ENCODE measurements at places on chromosomes 16 and 17. TPM values are rescaled to one million over a fixed set of nuclear protein-coding genes. Genes with fewer than 3 reads are reported as not detected.

DNA sequence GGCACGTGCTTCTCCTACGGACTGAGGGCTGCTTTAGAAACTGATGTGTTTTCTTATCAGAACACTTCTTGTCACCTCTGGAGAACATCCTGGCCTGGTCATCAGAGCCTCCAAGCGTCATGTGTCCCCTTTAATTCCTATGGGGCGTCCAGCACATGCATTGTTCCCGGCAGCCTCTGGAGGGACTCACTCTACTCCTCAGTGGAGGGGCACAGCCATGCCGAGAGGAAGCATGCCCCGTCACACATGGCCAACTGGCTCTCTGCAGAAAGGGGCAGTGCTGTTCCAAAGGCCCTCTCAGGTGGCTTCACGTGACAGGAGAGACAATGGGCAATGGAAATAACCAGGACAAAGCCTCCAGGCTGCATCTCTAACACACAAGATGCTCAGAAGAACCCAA is 31.8 kb downstream of the CDRT15L2 start:
- no peak for DNase-seq

DNA sequence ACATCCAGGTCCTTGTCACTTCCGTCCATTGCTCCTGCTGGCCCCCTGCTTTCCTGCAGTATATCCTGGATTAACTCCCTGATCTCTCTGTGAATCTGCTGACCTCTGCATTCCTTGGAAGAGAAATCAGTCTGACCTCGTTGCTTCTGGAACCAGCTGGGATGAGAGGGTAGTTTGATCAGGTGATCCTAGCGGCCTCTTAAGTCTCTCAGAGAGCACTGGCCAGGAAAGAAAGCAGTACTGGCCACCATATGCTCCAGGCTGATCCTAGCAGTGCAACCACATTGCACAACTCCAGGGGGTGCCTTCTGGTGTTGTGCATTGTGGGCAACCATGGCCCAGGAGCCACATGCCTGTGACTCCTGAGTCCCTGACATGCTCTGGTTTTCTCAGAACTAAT is 79.2 kb downstream of the ARHGAP23 start:
- no peak for DNase-seq

Gene TMEM92
- polyA plus RNA-seq, result 75.9 TPM

Gene CCL11
- polyA plus RNA-seq, result 0.64 TPM

DNA sequence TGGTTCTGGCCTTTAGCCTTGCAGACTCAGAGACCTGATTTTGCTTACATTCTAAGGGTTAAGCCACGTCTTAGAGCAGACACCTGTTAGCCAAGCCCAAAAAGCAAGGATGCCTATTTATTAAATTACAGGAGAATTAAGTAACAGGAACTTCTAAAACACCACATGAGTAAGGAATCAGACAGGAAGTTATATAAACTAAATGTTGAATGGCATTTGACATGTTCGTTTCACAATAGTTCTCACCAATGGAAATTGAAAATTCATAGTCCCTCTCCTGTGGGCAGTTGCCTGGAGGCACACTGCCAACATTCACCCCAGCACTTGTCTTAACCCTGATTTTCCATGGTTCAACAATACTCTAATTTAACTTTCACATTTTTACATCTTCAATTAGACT is 9.0 kb downstream of the KRTAP9-7 start:
- no peak for DNase-seq

Gene MYADML2
- polyA plus RNA-seq, result 0.07 TPM

- no peak for DNase-seq
Observed at GRCh38 chr17:3962217-3962964, 1.8 kb downstream of the ATP2A3 start.

DNA sequence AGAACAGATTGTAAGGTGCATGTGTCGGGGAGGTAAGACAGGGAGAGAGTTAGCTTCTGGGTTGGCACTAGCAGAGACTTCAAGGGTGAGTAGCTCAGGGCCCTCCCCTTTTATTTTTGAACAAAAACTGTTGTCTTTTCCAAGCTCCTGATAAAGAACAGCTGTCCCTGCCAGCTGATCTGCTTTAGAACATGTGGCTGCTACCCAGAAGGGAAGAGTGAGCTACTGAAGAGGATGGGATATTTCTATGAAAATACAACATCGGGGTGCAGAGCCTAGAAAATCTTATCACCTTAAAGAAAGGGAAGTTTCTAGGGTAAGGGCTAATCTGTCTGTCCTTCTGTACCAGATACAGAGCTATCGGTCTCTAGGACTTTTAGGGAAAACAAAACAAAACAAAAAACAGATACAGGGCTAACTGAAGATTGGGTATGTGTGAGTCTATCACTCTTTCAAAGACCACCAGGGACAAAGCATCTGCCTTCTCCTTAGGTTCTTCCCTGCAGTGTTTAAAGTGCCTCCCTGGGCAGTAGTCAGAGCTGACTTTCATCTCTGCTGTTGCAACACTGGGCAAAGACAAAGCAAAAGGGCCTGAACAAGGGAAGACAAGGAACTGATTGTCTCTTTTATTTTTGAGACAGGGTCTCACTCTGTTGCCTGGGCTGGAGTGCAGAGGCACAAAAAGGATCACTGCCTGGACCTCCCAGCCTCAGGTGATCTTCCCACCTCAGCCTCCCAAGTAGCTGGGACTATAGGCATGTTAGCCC is 5.0 kb upstream of the DHRS13 start:
- DNase-seq, result no peak

Data from large intestine (tissue), 12 donors.